ENCODE measurements at places on chromosomes 7 and 10.
A peak's percentile ranks its signal among the peaks of the same experiment; 100 is the strongest.

DNA sequence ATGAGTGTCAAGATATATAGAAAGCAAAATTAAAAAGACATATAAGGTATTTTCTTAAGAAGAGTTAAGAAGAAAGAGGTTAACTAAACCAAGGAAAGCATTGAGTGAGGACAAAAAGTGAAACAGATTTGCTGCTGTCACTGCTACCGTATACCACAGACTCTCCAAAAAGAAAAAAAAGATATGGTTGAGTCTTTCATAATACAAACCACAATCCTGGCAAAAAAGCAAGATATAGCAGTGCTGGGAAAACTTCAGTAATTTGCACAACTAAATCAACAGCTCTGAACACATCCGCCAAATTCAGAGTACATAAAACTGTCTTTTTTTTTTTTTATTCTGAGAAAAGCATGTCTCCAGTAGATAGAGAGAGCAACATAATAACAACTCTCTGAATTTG is 114.7 kb downstream of the ETV1 start:
- no peak for DNase-seq

DNA sequence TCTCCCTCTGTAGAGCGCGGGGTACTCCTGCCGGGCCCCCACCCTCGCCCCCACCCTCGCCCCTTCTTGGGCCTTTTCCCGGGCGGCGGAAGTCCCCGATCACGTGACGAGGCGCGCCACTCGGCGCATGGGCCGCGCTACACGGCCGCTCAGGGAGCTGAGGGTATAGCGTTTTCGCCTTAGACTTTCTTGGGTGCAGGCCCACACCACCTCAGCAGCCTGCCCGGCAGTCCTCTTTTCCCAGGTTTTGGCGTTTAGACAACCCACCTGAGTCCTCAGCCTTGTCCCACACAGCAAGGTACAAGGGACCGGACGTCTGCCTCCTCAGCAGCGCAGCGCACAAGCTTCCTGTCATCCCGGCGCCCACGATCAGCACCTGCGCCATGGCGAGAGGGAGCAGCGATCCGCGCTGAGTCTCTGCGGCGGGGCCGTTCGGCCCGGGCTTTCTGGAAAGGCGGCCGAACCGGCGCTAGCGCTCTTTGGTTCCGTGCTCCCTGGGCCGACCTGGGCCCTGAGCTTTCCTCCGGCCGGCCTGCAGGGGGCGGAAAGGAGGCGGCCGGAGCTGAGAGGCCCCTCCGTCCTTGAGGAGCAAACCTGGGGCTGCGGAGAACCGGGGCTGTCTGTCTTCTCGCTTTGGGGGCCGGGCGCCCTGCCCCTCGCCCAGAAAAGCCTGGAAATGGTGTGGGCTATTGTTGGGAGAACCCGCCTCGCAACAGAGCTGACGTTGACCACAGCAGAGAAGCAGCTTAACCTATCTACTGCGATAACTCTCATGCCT is at the start of gene RNLS:
RNLS (minus strand) TSS at position 513 of the 778 bp plus-strand sequence.
- DNase-seq: peak; percentile 81

DNA sequence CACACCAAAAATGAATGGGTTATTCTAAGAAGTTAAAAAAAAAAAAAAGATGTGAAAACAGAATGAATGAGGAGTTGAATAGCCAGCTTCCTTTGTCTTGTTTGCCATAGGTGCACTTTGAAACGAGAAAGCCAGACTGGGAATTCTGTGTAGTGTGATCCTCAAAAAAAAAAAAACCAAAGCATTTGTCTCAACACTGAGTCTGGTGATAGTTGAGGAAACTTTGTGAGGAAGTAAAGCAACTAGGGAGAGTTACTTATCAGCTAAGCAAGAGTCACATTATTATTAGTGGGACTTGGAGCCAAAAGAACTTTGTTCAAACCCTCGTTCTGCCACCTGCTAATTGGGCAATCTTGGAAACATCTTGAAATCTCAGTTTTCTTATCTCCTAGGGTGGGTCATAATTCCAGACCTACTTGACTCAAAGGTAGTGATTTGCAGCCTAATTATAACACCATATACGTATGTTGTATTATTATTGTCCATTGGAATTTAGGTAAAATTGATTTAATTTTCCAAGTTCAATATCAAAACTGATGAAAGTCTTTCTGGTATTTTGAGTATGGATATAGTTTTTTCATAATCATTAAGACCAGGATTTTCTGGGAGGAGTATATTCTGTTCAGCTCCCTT is 99.8 kb upstream of the GJD4 start:
- DNase-seq: no peak

DNA sequence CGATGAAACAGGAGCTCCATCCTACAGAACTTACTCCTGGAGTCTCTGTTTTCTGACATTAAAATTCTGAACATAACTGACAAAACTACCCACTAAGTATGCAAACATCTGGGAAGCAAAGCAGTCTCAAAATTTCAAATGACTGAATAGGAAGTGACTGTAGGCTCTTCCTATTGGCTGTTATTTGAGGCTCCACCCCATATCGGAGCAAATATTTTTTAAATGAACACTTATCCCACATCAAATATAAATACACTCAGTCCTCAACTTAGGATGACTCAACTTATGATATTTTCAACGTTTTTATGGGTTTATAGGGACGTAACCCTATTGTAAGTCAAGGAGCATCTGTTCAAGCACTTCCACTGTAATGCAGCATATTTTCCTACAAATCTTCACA is 8.8 kb downstream of the HSPA12A start:
- DNase-seq: no peak

GRCh38 chr10:87930934-87931835 is 67.8 kb downstream of the PTEN start:
- DNase-seq: no peak

DNA sequence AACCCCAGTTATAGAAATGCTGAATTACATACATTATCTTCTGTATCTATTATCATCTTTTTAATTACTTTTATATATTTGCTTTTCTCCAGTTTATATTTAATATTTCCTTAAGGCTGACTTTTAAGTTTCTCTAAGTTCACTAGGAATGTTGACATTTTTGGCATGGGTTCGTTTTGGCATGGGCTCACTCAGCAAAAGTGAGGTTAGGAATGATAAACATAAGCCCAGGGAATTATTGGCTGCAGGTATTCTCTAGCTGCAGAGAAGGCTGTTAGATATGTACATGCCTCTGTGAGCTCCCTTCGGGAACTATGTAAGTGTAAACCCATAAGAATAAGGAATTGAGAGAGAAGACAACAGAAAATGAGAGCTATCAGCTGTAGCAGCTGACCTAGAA is 63.6 kb upstream of the RAB18 start:
- no peak for DNase-seq

DNA sequence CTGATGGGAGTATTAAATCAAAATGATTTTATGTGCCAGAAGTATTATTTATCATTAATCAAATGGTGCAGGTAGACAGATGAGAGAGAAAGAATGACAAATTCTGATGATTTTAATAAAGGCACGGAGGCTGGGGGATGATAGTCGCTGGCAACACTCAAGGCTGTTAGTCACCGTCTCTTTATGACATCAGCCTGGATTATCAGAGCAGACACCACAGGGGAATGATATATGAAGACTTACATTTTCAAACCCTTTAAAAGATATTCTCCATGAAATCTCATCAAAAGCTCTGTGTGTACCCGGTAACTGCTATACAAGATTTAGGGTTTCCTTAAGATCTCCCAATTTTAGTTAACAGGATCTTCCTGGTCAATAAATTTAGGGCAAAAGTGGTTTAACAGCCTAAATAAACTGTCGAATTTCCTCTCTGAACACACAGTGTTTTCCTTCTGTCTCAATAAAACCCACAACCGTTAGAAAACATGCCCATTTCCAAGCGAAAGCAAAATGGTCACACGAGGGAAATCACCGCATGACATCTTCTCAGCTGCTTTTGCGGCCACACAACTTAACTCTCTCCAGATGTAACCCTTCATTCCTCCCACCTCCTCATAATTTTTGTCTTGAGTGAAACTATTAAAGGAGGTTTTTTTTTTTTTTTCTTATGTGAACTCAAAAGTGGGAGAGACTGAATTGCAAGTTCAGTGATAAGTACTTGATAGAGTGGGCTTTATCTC is 133.2 kb upstream of the FAM171A1 start:
- DNase-seq: peak; percentile 17

GRCh38 chr10:110679486-110680272 is 35.5 kb downstream of the RBM20 start:
- no peak for DNase-seq

- DNase-seq: no peak
Measured at GRCh38 chr7:32164341-32164996, 94.3 kb upstream of the PDE1C start.

GRCh38 chr10:20007426-20007825 is 191.2 kb downstream of the PLXDC2 start:
- DNase-seq: no peak

GRCh38 chr10:11636697-11637303 is 25.4 kb upstream of the USP6NL start:
- DNase-seq: no peak

DNA sequence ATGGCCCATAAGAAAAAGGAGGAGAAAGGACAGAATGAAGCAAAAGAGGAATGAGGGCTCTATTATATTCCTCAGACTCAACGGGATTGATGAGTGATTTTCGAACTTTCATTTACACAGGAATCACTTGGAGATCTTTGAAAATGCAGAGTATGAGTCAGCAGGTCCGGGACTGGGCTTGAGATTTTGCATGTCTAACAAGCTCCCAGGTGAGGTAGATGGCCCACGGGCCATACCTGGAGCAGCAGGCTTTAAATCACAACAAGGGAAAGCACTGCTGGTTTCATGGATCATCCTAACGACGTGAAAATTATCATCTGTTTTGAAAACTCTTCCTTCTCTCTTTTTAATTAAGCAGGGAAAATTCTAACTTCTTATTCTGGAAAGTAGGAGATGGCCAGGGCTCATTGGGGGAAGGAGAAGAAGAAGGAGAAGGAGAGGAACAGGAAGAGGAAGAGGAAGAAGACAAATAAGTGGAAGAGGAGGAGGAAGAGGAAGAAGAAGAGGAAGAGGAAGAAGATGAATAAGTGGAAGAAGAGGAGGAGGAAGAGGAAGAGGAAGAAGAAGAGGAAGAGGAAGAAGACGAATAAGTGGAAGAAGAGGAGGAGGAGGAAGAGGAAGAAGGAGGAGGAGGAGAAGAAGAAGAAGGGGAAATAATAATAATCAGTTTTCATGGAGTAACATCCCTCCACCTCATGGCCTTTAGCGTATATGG is 3.8 kb upstream of the SDK1 start:
- DNase-seq: no peak

DNA sequence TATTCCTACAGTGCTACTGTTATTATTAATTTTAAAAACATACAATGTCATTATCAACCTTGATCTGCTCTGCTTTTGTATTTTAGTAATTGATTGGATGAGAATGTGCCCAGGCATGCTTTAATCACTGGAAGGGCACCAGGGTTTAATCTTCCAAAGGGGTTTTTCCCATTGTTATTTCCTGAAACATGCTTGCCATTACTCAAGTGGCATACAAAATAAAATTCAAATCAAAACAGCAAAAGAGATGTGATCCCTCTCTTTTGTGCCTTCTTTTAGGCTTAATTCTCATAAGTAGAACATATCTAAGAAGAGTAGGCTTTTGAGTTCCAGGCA is 963.3 kb downstream of the LRMDA start:
- no peak for DNase-seq

All from stimulated activated naive CD8-positive, alpha-beta T cell treated with anti-CD3 and anti-CD28 coated beads, Interleukin-15, amount 100 ng/mL, for 72 hours (primary cell).